Stimulated activated CD4-positive, alpha-beta T cell treated with anti-CD3 and anti-CD28 coated beads, TNF-alpha, amount 100 ng/mL, for 1 hour (primary cell): ENCODE measurements at places on chromosomes 3 and 15.

- DNase-seq: no peak
Observed at GRCh38 chr3:72862314-72863090, 14.3 kb upstream of the SHQ1 start.

- DNase-seq: no peak
Observed at GRCh38 chr3:128496019-128496601, 3.1 kb upstream of the GATA2 start.

DNA sequence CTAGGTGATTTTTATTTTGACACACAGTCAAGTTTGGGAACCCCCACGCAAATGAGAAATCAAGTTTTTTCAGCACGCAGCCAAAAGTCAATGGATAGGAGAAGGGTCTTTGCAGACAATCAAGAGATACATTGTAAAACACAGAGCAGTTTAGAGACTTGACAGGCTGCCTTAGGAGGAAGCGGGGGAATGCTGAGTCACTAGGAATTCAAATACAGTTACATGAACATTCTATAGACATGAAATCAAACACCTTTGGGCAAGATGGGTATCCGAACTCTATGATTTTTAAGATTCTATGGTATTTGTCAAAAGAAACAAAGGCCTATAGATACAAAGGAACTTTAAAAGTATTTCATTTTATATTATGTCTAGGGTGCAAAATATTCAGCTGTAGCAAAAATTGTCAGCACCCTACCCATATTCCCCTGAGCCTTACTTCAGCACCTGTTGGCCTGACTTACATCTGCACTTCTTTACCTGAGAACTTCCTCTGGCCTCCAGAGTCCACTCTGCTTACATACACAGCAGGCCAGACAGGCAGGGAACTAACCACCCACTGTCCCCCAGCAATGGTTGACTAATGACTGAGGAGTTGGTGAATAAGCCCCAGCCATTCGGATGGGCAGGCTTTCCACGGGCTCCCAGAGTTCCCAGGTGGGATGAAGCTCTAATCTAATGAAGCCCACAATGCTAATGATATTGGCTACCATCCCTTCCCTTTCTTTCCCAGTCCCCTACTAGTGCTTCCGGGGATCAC is 289.3 kb upstream of the RORA start:
- no peak for DNase-seq

- DNase-seq: no peak
Observed at GRCh38 chr15:63238796-63239195, 38.6 kb upstream of the APH1B start.

DNA sequence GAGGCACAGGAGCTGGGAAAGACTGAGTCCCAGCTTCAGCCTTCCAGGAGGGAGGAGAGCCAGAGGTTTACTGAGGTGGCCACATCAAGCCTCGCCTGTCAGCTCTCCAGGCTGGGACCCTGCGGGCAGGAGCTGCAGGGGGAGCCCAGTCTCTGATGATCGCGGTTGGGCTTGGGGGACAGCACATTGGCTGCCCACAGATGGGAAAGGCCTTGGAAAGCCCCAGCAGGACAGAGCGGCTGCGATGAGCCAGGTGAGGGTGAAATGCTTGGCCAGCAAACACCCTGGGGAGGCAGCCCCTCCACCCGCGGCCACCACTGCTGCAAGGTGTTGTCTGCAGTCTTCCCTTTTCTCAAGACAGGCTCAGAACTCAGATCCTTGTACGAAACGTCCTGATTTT is 31.2 kb downstream of the SEC61A1 start:
- no peak for DNase-seq

- no peak for DNase-seq
Observed at GRCh38 chr3:172749230-172749965, 1.1 kb upstream of the ECT2 start.

- DNase-seq: no peak
Observed at GRCh38 chr15:60128000-60128376, 123.9 kb downstream of the FOXB1 start.

DNA sequence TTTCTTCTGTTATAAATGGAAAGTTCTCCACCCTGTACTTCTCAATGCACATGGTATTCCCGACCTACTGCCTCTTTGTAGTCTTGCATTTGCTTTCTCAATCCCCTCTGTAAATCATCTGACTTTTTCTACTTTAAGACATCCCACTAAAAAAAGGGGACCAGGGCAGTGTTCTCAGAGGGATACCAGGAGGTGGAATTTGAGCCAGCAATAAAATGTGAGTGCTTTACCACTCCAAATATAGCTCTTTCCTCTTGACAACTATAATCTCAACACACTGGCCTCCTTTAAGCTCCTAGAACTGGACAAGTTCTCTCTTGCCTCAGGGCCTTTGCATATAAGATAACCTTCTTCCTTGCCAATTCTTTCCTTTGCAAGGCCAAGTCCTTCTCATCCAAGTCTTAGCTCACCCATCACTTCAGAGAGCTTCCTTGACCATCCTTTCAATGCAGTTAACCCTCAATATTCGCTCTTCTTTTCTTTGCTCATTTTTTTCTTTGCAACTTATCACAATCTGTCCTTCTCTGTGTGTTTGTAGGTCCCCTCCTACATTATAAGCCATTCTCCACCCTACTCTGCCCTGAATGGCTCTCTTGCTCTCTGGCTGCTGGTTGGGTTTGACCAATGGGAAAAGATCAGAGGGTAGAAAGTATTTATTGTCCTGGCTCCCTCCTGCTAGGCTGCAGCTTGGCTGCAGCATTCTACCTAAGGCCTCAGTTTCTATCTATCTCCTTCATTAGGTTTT is 93.4 kb downstream of the PRICKLE2 start:
- DNase-seq: no peak

DNA sequence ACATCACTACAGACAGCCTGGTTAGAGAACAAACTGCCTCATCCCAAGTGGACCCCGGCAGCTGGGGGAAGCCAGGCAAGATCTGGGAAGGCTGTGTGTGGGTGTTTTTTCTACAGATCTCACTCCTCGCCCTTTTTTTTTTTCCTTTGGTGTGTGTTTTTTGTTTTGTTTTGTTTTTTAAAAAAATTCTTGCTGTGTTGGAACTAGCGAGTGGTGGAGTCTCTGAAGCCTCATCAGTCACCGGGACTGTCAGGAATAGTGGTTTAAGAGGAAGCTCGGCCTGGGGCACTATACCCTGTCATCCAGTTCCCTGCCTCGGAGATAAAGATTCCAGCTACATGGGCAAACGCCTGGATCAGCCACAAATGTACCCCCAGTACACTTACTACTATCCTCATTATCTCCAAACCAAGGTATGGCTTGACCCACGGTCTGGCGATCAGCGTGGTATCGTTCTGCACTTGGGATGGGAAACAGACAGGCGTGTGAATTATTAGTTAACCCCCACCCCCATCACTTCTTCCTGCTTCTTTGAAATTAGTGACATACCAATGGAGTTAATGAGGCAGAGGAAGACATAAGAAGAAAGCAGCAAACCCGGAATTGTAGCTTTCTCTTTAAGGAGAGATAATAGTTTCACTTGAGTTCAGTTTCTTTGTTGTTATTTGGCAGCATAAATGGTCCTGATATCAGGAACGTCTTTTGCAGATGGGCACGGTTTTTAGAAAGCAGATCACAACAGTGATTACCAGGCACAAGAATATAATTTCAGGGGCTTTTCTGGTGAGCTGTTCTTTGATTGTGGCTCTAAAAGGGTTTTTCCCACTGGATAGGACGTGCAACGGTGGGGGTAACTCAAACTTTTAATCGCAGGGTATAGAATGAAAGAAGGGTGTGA is 722 bp downstream of the RBMS3 start:
- DNase-seq: no peak

GRCh38 chr3:59069838-59070237 is 20.0 kb upstream of the CFAP20DC start:
- no peak for DNase-seq

- DNase-seq: no peak
Observed at GRCh38 chr15:51766341-51766740, 14.9 kb downstream of the TMOD2 start.
